ENCODE measurements at places on chromosomes 3 and 15.
A peak's percentile ranks its signal among the peaks of the same experiment; 100 is the strongest.

DNA sequence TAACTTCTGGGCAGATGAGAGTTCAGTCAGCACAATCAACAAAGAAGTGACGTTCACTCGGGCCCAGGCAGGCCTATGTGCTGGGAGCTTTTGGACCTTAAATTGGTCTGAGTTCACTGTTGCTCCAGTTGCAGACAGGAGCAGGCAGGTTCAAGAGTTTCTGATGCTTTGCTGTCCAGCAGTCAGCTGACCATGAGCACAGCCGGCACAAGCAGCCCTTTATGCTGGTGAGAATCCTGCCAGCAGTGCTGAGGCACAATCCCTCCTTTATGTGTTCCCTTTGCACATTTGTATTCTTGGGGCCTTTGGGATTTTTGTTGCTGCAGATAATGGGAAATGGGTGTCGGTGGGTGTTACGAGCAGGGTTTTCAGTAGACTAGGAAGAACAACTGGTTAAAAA, 81.2 kb upstream of the GOLGA8J start:
- DNase-seq, result no peak

DNA sequence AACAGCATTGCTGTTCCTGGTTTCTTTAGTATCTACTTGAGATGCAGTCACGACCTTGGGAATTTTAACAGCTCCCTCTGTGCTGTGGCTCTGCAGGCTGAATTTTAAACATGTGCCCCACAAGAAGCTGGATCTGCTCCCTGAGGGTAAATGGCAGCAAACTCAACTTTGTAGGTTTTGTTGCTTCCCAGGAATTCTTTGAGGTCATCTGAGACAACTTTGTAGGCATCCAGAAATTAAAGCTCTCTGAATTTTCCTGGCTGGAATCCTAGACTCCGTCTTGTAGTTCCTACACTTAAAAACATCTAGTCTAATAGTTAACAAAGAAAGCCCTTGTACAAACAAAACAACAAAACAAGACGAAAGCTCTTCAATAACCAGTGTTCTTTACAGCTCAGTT, 366.3 kb downstream of the FEZF2 start:
- no peak for DNase-seq

DNA sequence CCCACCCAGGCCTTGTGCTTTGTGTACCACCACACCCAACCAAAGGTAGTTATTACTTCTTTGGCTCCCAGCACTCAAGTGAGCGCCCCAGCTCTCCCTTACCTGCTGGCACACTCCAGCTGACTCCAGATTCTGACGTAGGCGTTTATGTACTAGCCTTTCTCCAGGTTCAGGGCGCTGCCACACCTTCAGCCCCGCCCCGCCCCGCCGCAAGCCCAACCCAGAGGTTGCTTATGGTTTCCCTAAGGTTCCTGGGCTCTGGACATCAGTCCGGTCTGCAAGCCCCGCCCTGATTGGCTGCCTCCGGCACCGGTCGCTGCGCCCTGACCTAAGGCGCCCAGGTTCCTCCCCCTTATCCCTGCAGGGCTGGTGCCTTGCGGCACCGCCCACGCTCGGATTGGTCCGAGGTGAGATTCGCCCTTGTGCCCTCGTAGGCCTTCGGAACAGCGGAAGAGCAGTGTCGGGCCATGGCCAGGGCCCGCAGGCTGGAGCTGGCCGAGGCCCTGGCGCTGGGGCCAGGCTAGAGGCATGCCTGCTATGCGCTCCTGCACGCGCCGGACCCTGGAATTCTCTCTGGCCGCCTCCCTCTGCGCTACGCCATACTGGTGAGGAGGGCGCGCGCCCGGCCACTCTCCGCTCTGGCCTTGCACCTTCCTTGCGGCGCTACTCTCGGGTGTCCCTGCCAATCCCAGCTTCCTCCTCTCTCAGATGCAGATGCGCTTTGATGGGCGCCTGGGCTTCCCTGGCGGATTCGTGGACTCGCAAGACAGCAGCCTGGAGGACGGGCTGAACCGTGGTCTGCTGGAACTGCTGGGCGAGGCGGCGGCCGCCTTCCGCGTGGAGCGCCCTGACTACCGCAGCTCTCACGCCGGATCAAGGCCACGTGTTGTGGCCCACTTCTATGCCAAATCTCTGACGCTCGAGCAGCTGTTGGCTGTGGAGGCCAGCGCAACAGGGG, 19.8 kb upstream of the NUDT16 start:
- no peak for DNase-seq

DNA sequence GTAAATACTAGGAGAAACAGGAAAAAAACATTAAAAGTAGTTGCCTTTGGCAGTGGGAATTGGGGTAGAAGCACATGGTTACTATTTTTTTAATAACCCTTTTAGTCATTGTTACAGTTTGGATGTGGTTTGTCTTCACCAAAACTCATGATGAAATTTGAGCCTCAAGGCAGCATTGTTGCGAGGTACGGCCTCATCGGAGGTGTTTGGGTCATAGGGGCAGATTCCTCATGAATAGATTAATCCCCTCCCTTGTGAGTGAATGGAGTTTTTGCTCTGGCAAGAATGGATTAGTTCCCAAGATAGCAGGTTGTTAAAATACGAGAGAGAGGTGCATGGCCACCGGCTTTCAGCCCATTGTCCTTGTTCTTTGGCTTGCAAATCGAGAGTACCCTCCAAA, 92.6 kb downstream of the LEKR1 start:
- no peak for DNase-seq

- no peak for DNase-seq
Measured at GRCh38 chr3:26562021-26562768, 60.4 kb upstream of the LRRC3B start.

DNA sequence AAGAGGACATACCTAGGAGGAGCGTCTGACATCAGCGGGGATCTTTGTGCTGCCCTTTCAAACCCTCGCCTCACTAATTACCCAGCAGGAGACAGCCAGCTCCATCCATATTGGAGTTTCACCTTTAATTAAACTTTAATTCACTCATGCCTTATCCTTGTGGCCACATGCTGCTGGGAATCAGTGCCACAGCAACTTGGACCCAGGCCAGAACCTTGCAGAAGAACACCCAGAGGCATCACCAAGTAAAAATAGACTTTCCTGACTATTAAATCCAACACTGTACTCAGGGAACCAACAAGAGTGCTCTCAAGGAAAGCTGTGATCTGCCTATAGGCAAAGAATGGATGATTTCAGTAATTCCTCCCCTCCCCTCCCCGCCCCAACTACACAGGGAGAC, 23.9 kb downstream of the EIF1B start:
- DNase-seq, result no peak

DNA sequence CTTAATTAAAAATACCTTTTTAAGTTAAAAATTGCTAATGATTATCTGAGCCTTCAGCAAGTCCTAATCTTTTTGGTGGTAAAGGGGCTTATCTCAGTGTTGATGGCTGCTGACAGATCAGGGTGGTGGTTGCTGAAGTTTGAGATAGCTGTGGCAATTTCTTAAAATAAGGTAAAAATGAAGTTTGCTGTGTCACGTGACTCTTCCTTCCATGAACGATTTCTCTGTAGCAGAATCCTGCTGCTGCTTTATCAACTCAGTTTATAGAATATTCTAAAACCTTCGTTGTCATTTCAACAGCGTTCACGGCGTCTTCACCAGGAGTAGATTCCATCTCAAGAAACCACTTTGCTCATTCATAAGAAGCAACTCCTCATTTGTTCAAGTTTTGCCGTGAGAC, 110.1 kb downstream of the SUCNR1 start:
- no peak for DNase-seq

- DNase-seq, result no peak
Measured at GRCh38 chr3:150734795-150735119, 28.2 kb downstream of the SIAH2 start.

DNA sequence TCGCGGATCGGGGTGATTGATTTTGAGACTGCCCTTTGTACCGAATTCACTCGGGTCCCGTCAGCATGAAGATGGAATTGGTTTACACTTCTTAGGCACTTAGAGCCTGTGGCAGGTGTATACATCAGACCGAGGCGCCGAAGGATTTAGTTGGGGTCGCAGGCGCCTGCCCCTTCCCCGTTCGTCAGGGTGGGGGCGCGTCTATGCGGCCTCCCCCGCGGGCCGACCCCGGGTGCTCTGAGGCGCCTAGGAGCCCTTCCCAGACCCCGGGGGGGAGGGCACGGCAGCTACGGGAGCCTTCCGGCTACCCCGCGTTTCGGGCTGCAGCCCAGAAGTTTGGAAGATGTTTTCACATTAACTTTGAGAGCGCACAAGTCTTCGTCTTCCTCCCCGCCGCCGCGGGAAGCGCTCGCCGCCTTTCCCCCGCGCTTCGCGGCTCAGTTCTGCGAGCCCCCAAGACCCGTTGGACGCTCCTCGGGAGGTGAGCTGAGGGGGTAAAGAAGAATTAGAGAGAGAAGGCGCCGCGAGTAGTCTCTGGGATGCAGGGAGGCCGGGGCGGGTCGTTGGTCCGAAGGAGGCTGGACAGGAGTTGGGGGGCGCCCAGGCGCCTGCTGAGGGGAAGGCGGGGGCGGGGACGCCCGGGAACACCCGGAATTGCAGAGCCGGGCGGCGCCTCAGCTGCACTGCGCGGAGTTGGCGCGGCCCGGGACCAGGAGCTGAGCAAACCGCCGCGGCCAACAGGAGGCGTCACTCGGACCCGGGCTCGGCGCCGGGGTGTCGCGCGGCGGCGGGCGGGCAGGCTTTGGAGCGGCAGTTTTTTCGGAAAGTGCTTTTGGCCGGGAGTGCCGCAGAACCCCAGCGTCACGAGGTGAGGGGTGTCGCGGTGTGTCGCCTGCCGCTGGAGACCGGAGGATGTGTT, 780 bp downstream of the TIPARP start:
- peak; percentile 35 for DNase-seq

GRCh38 chr3:132593947-132594323, 3.1 kb upstream of the ACKR4 start:
- DNase-seq, result peak; percentile 74

DNA sequence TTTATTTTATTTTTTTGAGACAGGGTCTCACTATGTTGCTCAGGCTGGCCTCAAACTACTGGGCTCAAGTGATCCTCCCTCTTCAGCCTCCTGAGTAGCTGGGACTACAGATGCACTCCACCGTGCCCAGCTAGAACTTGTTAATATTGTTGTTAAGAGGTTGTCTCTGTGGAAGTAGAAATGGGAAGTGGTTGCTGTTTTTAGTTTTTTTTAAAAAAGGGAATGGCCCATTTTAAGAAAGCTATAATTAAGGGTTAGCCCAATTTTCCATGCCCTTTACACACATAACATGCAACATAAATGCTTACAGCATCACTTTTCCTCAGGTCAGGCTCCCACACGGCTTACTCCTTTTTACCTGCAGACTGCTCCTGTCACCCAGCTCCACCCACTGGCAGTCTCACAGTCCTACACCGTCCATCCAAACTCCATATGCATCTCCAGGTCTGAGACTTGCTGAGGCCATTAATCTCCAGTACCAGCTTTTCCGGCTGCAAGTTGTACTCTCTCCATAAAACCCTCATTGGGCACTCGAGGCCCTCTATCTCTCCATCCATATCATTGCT, 19.8 kb downstream of the MORC1 start:
- DNase-seq, result no peak

DNA sequence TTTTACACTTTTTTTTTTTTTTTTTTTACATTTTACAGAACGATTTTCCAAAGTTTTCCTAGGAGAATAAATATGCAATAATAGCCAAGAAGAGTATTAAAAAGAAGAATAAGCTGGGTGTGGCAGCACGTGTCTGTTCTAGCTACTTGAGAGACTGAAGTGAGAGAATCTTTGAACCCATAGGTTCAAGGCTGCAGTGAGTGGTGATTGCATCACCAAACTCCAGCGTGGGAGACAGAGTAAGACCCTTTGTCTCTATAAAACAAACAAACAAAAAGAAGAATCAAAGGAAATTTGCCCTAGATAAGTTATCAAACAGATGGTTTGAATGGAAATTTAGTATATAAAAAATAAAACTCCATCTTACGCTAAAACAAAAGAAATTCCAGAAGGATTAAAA, 13.3 kb downstream of the XRN1 start:
- DNase-seq, result no peak

GRCh38 chr15:98077186-98077585, 116.7 kb downstream of the ARRDC4 start:
- DNase-seq, result no peak

GRCh38 chr3:122538956-122539490, 24.3 kb upstream of the KPNA1 start:
- no peak for DNase-seq

GRCh38 chr3:16024548-16024947, 149.9 kb upstream of the GALNT15 start:
- DNase-seq, result no peak

GRCh38 chr3:97037294-97037943, 223.0 kb downstream of the EPHA6 start:
- DNase-seq, result no peak

- DNase-seq, result no peak
Measured at GRCh38 chr15:71597126-71597525, 213.2 kb upstream of the NR2E3 start.

- no peak for DNase-seq
Measured at GRCh38 chr3:119585856-119586570, 6.7 kb downstream of the ADPRH start.

DNA sequence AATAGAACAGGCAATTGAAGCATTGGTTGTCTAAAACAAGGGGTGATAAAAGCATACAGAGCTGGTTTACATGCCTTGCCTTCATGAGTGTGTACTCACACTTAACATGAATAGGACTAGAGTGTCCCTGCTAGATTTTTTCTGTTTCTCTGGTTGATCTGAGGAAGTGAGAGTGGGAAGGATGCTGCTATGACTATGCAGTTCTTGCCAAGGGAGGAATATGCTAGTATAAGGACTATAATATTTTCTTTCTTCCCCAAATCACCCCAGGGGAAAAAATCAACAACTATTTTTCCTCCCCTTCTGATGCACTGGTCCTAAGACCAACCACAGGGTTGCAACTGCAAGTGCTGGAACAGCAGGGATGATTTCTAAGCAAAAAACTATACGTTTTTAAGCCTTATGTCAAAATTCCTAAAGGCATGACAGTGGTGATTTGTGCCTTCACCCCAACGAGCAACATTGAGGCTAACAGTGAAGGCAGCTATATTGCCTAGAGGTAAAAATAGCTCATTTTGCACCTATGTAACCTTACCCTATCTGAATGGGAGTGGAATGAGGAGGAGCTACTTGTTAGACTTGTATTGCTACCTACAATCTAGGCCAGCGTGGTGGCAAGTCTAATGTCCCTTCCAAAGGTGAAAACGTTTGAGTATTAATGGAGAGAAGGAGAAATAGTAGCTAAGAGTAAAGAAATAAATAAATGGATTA, 33.5 kb upstream of the USP8 start:
- DNase-seq, result no peak

DNA sequence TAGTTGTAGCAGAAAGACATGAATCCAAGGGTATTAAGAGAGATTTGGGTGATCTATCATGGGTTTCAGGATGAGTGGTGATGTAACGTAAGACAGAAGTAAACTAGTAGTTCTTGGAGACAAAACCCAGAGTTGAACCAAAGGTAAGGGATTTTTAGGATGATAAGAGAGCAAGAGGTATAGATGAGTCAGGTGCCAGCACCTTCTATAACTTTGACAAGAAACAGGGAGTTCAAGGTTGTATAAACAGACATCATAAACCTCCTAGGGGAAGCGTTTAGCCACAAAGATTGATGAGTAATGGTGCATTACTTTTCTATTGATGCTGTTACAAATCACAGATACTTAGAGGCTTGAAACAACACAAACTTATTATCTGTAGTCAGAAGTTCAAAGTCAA, 447.3 kb upstream of the ARHGEF26 start:
- no peak for DNase-seq

GRCh38 chr3:145058483-145058882, 1086.9 kb downstream of the DIPK2A start:
- DNase-seq, result no peak
